ENCODE measurements at places on chromosomes 3 and 15.

- no peak for DNase-seq
Observed at GRCh38 chr3:162269636-162270458, 773.2 kb downstream of the OTOL1 start.

GRCh38 chr3:28973609-28974008 lies 307.3 kb upstream of the RBMS3 start:
- no peak for DNase-seq

- no peak for DNase-seq
Observed at GRCh38 chr15:44676676-44677075, 13.2 kb upstream of the SPG11 start.

- no peak for DNase-seq
Observed at GRCh38 chr15:57607570-57608000, 15.9 kb downstream of the MYZAP start.

- no peak for DNase-seq
Observed at GRCh38 chr3:126525853-126526667, 2.1 kb downstream of the CHST13 start.

DNA sequence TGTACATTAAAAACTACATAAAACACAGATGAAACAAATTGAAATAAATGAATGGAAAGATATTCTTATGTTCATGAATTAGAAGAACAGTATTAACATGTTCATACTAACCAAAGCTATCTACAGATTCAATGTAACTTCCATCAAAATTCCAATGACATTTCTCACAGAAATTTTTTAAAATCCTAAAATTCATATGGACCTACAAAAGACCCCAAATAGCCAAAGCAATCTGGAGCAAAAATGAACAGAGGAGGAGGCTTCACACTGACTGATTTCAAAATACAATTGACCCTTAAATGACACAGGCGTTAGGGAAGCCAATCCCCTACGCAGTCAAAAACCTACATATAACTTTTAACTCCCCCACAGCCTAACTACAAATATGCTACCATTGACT lies 39.4 kb downstream of the KPNA1 start:
- DNase-seq = no peak

- DNase-seq = no peak
Observed at GRCh38 chr3:45712434-45713110, 23.4 kb downstream of the SACM1L start.

- no peak for DNase-seq
Observed at GRCh38 chr3:171753025-171753472, 57.2 kb downstream of the PLD1 start.

Data from DMS79 (cell line).